ENCODE measurements at places on chromosomes 7 and 10.

- DNase-seq: no peak
These were observed 652.2 kb upstream of the KCND2 start for GRCh38 chr7:119620769-119621168.

DNA sequence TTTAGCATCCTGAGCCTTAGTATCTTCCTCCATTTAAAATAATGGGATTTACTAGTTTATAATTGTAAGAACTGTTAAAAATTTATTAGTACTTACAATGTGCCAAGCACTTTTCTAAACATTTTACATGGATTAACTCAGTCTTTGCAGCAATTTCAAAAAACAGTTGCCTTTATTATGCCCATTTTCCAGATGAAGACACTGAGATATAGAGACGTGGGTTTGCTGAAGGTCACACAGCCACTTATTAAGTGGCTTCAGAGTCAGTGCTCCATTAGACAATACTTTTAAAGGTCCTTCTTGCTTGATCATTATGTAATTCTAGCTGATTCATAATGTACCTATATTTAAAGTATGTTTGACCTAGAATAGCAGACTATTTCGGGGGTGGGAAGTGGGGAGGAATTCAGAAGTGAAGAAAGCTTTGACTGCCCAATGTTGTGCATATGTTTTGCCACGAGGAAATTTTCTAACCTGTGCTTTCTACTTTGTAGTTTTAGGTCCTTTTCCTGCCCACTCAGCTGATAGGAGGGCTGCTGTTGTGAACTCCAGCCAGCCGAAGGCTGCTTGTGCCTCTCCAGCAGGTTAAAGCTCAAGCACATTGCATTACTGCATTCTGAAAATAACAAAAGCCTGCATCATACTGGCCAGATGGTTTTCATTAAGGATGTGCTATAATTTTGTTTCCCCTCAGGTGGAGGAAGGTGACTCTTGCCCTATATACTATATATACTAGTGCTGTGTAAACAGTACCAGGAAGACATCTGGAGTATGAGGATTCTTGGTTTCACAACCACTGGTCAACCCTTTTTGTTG lies 4.3 kb downstream of the PLEKHA8 start:
- DNase-seq: peak; percentile 4

DNA sequence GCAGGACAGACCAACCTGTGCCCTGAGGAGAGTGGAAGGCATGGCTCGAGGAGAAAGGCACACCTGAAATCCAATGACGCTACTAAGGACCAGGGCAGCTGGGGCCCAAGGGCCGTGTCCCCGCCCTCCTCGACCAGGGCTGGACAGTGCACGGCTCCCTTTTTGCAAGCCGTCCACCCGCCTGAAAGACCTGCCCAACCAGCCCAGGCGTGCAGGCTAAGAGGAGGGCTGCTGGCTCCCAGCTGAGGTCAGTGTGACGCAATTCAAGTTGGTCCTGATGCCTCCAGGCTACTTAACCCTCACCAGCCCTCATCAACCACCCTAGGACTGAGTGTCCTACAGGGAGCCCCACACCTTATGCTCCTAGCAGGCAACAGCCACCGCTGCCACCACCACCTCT lies 69.3 kb downstream of the DLG5 start:
- no peak for DNase-seq

- no peak for DNase-seq
These were observed 682.8 kb downstream of the KCNMA1 start for GRCh38 chr10:76954838-76955237.

DNA sequence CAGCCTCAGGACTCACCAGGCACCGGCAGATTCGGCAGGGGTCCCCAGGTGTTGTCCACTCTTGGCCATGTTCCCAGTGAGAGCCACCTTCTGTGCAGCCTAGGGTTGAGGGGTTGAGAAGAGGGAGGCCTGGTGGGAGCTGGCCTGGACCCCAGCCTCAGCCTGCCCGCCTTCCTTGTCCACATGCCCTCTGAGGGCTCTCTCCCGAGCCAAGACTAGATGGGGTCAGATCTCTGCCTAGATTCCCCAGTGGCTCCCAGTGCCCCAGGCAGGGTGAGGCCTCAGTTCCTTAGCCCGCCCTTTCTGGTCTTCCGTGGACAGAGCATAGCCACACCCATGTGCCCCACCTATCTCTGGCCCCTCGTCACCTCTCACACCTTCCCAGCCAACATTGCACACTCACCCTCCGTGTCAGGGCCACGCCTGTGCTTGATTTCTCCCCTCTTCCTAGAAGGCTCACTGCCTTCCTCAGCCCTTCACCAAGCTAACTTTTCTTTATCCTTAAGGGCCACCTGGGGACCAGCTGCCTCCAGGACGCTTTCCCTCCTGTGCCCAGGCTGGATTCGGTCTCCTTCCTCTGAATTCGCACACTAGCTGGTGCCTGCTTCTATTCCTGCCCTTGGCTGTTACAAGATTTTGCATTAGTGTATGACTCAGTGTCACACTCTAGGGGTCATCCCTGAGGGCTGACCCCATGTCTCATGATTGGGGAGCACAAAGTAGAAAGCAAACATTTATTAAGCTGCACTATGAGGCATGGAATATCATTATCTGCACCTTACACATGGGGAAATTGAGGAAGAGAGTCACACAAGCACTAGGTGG lies 7.5 kb downstream of the KCP start:
- DNase-seq: no peak

- no peak for DNase-seq
These were observed 31.6 kb upstream of the LAMB1 start for GRCh38 chr7:108034586-108034985.

- DNase-seq: no peak
These were observed 70.4 kb downstream of the LYZL2 start for GRCh38 chr10:30559180-30559579.

Measured in OCI-M1 (cell line).